ENCODE measurements at places on chromosomes 6 and 20.
A peak's percentile ranks its signal among the peaks of the same experiment; 100 is the strongest.

- no peak for DNase-seq
These were observed 77.1 kb downstream of the FARS2 start for GRCh38 chr6:5338177-5338960.

DNA sequence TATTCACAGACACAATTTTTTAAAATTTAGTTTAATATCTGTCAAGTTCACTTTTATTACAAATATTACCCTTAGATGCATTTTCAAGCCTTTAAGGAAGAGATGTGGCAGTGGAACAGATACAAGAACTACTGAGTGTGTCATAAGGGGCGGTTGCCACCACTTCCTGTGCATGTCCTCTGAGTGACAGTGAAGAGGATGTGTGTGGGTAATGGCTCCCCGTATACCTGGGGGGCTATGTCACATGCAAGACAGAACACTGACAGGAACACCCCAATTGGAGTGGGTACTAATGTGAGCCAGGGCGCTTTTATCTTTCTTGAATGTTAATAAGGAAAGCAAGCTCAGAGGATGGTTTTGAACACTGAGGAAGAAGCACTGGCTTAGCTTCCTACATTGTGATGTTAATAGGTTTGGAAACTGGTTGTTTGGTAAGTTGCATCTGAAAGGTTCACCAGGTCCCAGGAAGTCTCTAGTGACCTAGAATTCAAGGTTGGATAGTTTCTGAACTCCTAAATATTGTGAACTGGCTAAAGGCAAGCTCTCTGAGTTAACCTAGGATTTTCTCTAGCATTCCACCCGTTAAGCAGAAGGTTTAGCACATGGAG is 83.4 kb upstream of the ASF1A start:
- peak; percentile 68 for DNase-seq

DNA sequence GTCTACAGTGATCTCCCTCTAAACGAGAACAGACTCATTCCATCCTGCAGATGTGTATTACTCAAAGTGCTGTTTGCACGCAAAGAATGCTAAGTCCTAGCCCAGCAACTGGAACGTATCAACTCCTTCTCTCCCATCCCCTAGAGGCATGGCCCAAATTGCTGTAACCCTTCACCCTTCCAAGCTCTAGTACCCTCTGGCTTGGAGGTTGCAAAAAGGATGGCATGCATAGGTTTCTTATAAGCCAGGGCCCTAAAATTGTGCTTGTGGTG is 71.5 kb upstream of the TGM3 start:
- DNase-seq: no peak

DNA sequence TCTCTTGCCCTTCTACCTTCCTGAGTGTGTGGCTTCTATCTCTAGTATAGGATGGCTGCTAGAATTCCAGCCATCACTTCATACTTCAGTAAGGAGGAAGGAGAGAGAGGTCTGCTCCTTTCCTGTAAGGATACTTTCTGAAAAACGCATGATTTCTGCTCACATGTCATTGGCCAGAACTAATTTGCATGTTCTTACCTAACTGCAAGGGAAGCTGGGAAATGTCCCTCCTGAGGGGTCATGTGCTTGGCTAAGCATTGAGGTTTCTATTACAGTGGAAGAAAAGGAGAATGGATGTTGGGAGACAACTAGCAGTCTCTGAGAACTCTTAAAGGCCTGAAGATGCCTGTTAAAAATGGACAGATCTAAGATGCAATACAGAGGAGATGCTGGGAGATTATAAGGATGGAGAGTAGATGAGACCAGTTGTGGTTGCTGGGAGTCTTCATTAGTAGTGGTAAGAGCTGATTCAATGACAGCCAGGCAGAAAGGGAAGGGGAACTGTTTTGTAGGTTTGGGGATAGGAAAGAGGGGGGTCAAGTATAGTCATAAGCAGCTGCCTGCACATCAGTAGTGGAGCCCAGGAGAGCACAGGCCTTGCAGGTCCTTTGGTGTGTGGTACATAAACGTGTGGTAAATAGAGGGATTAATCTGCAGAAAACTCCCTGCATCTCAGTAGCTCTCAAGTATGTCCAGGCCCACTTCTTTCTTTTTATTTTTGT is 20.2 kb downstream of the CDS2 start:
- DNase-seq: no peak

DNA sequence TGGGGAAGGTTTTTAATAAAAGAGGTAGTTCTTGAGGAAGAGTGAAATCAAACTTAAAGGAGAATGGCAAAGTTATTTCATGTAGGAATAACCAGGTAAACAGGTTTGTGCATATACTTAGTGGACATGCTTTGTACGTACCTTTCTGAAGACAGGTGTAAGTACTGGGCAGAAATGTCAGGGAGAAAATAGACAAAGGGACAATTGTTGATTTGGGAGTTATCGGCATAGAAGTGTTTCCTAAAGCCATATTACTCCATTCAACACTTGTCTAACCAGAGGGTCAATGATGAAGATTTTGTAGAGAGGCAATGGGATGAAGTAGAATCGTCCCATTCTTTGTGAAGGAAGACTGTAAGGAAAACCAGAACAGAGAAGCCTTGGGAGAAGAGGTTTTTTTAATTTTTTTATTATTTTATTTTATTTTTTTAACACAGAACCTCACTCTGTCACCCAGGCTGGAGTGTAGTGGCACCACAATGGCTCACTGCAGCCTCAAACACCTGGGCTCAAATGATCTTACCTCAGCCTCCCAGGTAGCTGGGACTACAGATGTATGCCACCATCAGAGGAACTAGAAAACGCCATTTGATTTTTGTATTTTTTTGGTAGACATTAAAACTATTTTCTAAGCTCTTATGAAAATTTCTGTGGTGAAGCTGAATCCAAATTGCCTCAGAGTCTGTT is 18.0 kb downstream of the SMAP1 start:
- DNase-seq: no peak

DNA sequence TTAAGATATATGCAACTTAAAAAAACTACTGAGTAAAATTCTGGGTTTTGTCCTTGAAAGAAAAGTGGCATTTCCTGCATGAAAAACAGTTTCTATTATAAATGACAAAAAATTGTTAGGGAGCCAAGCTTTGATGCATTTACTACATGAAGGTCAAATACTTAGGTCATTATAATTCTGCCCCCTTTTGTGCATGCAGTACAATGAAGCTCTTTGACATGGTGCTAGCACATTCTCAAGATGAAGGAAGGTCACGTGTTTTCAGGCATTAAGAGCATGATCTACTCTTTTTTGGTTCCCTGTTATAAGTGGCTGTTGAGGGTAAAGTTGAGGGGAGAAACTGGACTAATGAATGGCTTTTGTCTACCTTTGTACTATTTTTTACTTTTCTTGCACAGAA is 72.7 kb downstream of the FOXO3 start:
- DNase-seq: no peak

DNA sequence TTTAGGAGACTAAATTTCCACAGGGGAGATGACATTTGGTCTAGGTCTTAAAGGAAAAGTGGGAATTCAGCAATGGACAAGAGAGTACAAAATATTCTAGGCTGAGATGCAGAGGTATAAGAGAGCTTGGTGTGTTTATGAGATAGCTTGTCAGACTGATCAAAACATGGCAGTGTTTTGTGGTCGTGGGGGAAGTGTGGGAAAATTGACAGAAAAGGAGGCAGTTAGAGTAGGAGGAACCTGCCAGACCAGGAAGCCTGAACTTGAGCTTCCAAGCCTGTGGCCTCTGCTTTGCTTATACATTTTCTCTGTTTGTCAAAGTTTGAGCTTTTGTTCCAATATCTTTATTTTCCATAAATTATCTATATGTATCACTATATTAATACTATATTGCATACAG is 69.5 kb upstream of the MAP3K7 start:
- DNase-seq: no peak

- DNase-seq: no peak
These were observed 556 bp downstream of the BEND6 start for GRCh38 chr6:56955171-56956155.

GRCh38 chr6:85865420-85866369 is 223.0 kb upstream of the SYNCRIP start:
- no peak for DNase-seq

GRCh38 chr6:42332916-42333315 is 115.3 kb upstream of the MRPS10 start:
- DNase-seq: no peak

DNA sequence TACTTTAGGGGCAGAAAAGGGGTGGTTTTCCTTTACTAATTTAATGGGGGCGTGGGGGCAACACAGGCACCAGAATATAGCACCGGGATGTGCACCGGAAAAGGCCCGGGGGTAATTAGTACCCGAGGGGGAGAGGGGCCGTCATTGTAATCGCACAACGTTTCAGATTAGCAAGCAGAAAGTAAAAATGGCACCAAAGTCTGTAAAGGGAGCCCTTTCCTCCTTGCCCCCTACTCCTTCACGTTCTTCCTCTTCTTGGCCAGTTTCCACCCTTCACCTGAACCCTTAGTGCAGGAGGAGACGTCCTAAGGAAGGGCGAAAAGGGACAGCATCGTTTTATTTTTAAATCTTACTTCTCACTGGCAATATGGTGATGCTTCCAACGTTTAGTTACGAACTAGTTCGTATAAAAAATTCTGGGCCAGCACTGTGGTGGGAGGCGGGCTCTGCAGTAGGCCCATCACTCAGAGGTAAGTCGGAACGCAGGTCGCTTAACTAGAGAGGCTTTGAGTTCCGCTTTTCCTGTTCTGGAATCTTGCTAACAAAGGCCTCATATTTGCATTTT is 742 bp upstream of the CEP85L start:
- no peak for DNase-seq

DNA sequence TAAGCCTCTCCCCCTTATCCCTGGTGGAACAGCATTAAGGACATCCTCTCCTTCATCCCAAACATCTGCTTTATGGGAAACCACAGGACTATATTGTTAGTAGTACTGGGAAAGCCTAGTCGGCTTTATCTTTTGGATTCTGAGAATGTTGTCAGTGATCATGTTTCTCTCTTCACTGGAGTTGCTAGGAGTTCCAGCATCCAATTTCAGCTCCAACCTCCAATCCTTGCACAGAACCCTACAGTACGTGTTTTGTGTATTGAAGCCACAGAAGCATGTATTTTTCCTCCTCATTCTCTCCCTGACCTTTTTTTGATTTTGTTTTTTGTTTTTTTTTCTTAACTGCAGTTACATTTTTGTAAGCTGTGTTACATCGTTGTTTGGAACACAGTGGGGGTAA is 84.0 kb downstream of the PHACTR3 start:
- no peak for DNase-seq

DNA sequence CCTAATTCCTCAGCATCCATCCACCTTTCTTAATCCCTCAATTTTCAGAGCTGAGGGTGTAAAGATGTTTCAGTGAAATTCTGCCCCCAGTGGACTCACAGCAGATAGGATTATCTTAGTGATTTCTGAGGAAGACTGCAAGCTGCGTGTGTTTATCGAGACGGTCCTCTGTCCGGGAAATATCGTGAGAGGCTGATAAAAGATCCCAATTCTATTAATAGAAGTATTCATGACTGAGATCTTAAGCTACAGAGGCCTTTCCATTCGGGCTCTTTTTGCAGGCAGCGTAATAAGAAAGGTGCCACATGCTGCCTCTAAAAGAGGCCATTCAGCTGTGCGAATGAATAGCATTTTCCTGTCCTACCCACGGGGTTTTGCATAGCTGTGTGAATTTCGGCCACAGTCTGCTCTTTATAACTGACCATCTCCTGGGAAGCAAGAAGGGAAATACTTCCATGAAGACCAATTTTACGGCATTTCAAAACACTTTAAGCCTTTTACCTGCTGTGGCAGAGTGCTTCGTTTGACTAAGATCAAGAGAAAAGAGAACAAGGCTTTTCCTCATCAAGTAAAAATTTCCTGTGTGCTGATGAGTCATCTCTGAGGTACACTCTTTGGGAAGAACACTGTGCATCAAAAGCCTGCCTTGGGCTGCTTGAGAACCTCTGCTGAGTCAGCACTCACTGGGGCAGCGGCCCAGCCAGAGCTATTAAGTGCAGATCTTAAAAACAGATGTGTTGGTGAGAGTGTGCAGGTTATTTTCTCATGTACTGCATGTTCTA is 208.8 kb downstream of the ARHGAP18 start:
- no peak for DNase-seq

GRCh38 chr20:62761759-62762131 is 34.5 kb upstream of the MRGBP start:
- no peak for DNase-seq

DNA sequence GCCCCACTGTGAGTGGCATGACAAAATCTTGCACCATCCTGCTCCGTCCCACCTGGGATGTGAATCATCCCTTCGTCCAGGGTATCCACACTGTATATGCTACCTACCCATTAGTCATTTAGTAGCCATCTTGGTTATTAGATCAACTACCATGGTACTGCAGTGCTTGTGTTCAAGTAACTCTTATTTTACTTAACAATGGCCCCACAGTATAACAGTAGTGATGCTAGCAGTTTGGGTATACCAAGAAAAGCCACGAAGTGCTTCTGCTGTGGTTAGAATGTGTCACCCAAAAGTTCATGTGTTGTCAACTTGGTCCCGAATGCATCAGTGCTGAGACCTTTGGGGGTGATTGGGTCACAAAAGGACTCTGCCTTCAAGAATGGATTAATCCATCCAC is 11.7 kb downstream of the OSER1 start:
- no peak for DNase-seq

DNA sequence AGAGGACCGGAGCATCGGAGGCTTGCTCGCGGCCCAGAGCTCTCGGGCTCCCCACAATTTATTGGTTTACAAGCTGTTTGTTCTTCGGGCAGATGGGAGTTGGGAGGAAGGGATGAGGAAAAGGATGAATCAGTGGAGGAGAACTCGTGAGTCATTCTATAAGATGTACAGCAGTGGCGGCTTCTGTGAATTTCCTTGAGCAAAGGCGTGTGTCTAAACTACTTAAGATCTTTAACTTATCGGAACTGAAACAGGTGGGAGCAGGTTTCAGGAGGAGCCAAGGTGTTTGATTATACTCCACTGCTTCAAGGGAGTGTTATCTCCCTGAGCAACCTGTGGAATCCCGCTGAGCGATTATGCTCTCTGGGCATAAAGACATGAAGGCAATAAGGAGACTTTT is 50.5 kb upstream of the IBTK start:
- no peak for DNase-seq

DNA sequence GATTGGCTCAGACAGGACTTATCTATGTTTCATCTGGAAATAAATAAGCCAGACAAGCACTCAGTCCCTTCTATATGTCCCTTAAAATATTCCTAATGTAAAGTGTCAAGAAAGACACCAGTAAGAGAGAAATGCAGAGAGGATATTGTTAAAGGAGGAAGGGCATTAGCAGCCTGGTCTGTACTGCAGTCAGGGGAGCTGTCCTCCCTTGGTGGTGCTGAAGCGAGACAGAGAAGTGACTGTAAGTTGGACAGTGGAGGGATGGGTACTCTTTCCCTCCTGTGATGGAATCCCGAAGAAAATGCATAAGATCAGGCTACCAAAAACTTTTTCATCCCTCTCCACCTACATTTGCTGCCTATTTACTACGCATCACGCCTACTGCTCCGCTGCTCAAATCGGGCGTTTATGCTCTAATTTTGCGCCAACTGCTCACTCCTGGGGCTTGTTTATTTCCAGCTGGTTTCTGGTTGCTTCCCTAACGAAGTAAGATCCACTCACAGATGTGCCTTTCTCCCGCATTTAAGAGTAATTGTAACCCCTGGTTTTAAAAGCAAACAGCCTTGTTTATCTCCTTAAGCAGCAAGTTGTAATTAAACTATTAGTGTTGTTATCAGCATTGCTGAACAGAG is 35.2 kb downstream of the PHACTR1 start:
- DNase-seq: no peak

- no peak for DNase-seq
These were observed 243.5 kb downstream of the BTBD9 start for GRCh38 chr6:38396209-38396608.
